RPMI8226 (cell line): ENCODE measurements at places on chromosomes 6 and 20.
A peak's percentile ranks its signal among the peaks of the same experiment; 100 is the strongest.

- DNase-seq, result no peak
Observed at GRCh38 chr6:144580771-144581170, 295.6 kb downstream of the UTRN start.

GRCh38 chr6:35665573-35665972 lies 23.1 kb downstream of the FKBP5 start:
- DNase-seq, result no peak

DNA sequence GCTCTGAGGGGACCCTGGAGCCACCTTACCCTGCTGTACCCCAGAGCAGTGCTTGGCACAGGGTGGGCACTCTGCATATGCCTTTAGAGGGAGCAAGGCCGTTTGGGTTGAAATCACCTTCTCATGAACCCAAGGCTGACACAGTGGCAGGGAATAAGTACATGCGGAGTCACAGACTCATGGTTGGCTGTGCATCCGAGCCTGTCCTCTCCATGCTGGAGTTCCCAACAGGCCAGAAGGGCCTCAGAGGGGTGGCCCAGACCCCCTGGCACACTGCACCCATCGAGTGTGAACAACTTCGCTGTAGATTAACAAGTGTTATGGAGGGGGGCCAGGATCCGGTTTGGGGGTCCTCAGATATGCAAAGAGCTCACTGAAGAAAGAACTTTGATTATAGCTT lies 21.0 kb upstream of the IRF4 start:
- no peak for DNase-seq

GRCh38 chr6:114419175-114419574 lies 76.4 kb upstream of the HS3ST5 start:
- no peak for DNase-seq

DNA sequence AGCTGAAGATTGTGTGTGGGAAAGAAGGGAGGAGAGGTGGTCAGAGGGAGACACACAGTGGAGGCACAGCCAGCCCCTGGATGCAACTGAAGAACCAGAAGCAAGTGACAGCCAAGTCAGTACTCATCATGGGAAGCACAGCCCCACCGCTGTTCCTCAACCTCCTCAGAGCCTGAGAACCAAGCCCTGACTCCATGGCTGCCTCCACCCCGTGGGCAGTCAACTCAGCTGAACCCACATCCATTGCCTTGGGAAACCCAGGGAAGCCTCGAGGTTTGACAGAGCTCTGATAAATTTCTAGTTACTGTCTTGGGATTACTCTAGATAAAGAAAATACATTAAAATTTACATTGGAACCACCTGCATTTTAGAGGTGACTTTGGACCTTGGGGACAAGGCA lies 29.6 kb downstream of the ALDH5A1 start:
- no peak for DNase-seq

GRCh38 chr6:46054516-46054915 lies 38.9 kb upstream of the CLIC5 start:
- DNase-seq, result no peak

- DNase-seq, result no peak
Observed at GRCh38 chr20:6130045-6130444, 7.2 kb upstream of the FERMT1 start.

- no peak for DNase-seq
Observed at GRCh38 chr20:34268145-34268544, 26.9 kb downstream of the ASIP start.

DNA sequence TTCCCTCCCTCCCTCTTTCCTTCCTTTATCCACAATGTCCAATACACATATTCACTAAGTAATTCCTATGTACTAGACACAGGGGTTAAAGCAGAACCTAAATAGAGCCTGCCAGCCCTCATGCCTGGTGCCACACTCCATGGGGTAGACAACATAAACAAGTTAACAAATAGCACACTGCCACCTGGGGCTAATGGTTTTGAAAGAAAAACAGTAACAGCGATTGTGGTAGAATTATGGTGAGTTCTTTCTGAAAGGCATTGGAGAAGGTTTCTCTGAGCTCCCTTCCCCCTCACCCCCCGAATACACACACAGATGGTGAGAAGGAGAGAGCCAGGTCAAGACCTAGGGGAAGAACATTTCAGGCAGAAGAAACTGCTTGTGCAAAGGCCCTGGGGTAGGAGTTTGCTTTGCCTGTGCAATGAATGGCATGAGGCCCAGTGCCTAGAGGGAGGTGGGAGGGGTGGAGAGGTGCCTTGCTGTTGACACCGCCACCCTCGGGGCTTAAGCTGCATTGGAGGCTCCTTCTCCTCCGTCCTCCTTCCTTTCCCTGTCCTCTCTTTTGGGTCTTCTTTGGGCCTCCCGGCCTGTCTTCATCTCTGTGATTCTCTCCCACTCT lies 502.4 kb upstream of the SULF2 start:
- DNase-seq, result no peak

DNA sequence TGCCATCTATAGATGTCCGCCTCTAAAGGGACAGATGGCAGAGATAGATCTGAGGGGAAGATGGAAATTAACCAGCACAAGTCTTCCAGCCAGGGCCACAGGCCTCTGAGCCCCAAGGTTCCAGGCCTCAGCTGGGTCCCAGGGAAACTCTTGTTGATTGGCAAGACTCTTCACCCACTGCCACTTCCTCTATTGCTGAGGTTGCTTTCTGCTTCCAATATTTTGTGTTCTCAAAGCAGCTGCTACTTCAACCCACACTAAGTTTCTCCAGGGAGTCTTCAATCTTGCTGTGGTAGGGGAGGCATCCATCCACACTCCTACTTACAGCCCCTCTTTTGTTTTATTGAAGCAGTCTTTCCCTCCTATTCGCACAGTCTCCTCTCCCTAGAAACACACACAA lies 36.4 kb upstream of the SASH1 start:
- no peak for DNase-seq

DNA sequence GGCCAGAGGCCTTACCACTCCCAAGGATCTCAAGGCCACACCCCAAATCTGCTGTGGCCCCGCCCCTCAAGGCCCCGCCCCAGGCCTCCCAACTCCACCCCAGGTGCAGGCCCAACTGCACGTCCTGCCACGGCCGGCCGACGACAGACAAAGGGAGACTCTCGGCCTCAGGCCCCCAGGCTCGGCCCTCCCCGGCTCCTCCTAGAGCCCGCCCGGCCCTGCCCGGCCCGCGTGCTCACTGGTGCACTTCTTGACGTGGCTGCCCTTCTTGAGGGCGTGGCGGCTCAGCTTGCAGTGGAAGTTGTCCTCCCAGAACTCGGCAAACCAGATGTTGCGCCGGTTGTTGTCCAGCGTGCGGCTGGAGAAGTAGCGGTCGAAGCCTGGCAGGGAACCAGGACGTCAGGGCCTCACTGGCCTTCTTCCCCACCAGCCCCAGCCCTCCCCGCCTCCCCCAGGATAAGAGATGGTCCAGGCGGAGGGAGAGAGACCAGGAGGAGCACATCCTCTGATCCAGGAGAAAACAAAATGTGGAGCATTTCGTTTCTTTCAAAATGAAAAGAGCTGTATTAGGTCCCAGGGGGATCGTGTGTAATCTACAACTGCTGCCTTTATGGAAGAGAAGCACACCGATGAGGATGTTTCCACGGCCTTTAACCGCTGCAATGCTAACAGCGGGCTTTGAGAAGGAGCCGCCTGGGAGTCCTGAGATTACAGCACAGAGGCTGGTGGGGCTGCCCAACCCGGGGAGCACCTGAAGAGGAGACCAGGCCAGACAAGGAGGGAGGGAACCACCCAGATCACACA lies 89.4 kb downstream of the GRM4 start:
- DNase-seq, result peak; percentile 44

DNA sequence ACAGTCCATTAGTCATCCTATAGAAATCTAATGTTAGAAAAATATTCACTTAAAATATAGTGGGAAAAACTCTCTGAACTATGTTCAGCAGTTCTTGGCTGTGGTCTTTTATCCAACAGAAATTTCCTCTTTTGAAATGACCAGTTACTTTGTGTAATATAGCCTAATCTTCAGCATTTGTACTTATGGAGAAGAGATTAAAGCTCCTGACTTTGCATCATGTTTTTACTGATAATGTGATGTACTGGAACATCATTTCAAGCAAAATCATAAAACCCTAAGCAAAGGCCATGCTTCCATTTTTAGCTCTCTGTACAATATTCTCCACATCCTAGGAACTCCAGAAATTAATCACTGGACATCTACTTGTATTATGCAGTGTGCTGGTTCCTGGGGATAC lies 430.8 kb upstream of the RUNX2 start:
- DNase-seq, result no peak

- DNase-seq, result peak; percentile 45
Observed at GRCh38 chr6:152094992-152095592, 287.6 kb downstream of the ESR1 start.

GRCh38 chr6:37321516-37322415 lies 32.0 kb upstream of the RNF8 start:
- DNase-seq, result no peak

DNA sequence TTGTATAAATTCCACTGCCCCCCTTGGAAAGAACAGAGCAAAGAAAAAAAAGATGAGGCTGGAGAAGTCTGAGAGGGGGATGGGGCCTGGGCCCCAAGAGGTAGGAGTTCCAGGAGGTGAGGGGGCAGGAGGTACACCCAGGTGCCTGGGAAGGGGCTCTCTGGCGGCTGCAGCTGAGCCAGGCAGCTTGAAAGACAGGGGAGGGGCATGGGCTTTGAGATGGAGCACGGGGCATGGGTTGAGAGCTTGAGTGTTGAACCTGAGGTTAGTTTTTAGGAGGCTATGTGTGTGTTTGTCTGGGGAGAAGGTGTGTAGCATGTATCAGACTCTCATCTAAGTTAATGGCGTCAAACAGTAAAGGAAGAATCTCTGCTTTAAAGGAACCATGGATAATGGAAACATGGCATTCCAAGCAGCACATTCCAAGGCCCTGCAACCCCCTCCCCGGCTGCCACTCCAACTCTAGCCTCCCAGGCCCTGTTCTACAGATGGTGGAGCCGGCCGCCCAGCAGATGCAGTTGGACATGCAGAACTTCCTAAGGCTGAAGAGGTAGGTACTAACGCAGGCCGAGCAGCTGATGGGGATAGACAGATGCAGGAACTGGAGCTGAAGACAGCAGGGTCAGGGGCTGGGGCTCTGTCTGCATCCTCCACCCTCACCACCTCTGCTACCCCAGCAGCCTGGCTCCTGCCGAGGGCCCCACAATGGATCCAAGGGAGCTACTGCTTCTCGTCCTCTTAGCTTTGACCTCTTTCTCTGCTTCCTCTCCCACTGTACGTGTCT lies 42.1 kb downstream of the MDFI start:
- no peak for DNase-seq

- DNase-seq, result no peak
Observed at GRCh38 chr6:144749263-144749662, 464.1 kb downstream of the UTRN start.

DNA sequence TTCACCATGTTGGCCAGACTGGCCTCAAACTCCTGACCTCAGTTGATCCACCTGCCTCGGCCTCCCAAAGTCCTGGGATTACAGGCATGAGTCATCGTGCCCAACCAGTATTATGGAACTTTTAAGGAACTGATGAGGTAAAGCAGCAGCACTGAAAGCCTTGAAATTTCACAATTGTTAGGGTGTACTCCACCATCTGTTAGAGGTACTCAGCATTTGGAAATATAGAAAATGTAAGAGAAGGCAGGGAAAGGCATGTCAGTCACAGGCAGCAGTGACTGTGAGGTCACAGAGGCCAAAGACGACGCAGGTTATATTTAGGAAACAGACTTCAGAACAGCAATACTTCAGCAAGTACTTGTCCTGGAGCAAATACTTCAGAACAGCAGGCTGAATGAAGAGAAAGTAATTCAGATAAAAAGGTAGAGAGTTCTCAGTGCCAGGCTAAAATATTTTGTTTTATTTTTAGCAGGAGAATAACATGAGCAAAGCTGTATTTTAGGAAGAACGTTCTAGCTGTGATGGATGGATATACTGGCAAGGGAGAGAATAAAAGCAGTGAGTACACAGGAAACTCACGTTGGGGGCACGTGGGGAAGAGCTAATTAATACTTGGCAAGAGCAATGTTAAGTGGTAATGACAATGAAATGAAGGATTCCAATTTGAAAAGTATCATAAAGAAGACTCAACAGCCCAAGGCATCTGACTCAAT lies 67.2 kb downstream of the DTNBP1 start:
- no peak for DNase-seq

- DNase-seq, result peak; percentile 87
Observed at GRCh38 chr6:116633685-116634084, 17.4 kb downstream of the RSPH4A start.

DNA sequence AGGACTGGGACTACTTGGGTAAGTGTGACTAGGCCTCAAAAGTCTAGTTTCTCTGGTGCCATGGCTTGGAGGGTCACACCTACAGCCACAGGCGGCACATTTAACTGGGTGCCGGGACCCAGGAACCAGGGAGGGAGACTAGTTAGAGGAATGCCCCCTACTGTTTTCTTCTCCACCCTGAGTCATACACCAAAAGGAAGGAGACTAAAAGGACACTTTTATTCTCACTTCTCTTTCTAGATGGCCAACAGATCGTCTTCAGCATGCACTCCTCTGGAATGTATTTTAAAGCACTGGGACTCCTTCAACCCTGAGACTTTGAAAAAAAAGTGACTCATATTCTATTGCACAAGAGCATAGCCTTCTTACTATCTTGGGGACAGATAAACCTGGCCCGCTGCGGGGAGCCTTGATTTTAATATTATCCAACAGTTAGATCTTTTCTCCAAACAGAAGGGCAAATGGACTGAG lies 33.4 kb downstream of the PLN start:
- DNase-seq, result no peak

GRCh38 chr20:49785852-49786175 lies 26.8 kb upstream of the SLC9A8 start:
- DNase-seq, result peak; percentile 88

DNA sequence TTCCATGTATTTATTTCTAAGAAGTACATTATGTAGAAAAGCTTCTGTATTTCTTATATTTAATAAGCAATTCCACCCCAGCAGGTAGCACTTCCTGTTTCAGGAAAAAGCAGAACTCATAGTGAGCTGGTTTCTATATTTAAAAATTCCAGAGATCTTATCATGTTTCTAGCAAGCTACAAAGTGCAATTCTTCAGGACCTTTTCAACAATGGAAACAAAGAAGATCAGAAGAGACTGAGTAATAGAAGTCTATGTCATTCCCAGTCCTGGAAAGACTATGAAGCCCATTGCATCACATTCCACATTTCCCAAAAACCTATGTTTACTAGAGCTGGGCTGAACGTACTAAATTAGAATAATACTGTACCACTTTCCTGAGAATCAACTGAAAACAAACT lies 302.6 kb upstream of the NRSN1 start:
- no peak for DNase-seq

DNA sequence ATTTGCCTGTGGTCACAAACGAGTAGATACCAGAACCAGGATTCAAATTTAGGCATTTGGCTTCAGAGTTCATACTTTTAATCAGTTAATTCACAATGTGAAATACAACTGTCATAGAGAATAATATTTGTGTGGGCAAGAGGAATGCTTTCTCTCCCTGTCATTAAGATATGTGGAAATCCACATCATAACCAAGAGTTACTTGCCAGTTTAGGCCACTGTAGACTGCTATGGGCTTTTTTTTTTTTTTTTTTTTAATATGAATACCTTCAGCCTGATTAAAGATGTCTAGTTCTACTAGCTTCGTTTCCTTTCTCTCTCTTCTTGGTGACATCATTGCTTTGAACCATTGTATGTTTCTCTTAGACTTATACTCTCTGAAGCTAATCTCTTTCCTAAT lies 244.9 kb downstream of the ZFAND3 start:
- no peak for DNase-seq
